Esophagus mucosa (tissue), 1 donor: ENCODE measurements at places on chromosomes 6 and 20.

DNA sequence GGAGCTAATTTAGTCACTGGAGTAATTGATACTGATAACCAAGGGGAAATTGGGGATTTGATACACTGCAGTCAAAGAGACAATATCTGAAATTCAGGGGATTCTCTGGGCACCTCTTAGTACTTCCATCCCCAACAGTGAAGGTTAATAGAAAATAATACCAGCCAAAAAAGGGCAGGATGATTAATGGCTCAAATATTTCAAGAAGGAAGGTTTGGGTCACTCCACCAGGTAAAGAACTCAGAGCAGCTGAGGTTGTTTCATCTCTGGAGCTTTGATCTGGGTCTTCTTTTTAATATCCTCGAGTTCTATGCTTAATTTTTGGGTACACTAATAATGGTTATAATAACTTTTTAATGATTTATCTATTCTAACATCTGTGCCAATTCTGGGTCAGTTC, 70.8 kb downstream of the CDKAL1 start:
- ATAC-seq = no peak

GRCh38 chr6:90450268-90450953, 136.5 kb downstream of the MAP3K7 start:
- ATAC-seq = no peak

- no peak for ATAC-seq
Observed at GRCh38 chr6:120804612-120805011, 529.7 kb downstream of the TBC1D32 start.

DNA sequence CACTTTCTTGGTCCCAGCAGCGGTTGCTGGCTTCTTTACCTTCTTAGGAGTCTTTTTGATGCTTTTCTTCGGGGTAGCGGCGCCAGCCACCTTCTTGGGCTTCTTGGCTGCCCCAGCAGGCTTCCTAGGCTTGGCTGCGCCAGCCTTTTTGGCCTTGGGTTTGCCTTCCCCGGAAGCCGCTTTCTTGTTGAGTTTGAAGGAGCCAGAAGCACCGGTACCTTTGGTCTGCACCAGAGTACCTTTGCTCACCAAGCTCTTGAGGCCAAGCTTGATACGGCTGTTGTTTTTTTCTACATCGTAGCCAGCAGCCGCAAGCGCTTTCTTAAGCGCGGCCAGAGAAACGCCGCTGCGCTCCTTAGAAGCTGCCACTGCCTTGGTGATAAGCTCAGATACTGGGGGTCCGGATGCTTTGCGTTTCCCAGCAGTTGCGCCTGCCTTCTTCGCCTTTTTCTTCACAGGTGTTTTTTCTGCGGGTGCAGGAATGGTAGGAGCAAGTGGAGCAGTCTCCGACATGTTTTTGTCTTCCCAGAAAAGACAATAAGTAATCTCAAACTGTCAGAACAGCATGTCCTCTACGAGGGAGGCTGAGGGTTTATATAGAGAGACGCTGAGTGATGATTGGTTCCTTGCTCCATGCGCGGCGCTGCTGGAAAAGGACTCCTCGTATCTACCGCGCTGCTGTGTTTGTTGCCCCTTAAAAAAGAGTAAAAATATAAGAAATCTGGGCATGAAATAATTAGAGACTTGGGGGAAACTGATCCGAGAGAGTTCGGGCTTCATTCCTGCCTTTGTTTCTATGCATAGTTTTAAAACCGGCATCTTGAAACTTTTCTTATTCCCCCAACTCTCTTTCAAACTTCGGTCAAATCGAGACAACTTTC, 130.3 kb upstream of the BTN3A2 start:
- ATAC-seq = peak; percentile 84

- no peak for ATAC-seq
Observed at GRCh38 chr6:129920103-129920798, 59.1 kb upstream of the TMEM244 start.

GRCh38 chr6:44920952-44921491, 407.1 kb upstream of the RUNX2 start:
- ATAC-seq = no peak
